GM04503 (cell line): ENCODE measurements at places on chromosomes 3 and 15.

DNA sequence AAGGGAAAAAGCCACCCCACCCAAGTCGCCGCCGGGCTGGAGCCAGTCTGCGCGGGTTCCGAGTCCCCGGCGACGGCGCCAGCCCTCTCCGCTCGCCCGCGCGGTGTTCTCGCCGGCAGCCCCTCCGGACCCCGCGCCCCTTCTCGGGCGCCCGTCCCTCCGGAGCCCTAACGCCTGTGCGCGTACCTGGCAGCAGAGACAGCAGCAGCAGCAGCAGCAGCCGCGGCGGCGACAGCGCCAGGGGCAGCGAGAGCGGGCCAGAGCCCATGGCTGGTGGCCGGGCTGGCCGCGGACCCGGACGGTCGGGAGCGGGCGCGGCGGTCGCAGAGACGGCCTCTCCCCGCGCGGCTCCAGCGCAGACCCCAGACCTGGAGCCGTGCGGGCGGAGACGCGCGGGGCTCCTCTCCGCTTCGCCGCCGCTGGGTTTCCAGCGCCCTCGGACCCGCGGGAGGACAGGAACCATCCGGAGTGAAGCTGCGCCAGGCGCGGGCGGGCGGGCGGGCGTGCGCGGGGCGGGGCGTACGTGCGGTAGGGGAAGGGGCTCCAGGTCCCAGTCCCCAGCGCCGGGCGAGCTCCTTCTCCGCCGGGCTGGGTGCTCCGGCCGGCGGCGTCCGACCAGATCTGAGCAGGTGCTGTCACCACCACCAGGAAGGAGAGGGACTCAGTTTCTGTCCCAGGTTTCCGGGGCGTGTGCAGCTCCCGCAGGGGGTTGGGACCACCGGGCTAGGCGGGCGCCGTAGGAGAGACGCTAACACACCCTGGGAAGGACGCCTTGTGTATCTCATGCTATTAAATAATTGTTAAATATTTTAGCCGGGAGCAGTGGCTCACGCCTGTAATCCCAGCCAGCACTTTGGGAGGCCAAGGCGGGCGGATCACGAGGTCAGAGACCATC is at the start of gene CHRNA3:
TSS of gene CHRNA3 (minus strand) at position 470 of the 895 bp plus-strand sequence. CDS start at position 268, 202 bp downstream.
- no peak for DNase-seq

- DNase-seq = no peak
These were observed 11.3 kb downstream of the HDAC11 start for GRCh38 chr3:13491206-13491974.

DNA sequence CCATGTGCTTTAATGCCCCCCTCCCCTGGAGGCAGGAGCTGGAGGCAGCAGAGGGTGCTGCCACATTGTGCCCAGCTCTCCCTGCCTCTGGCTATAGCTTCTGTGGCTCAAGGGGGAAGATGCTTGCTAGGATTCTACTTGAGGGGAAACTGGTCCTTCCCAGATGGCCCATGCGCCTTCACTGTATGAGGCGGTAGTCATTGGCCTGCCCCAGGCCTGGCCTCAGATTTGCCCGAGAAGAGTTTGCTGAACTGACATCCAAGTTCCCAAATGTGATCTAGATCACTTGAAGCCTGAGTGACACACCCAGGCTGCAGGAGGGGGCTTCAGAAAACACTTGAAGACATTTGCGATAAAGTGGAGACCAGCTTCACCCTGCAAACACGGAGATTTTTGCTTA is 4.1 kb downstream of the SYNM start:
- DNase-seq = no peak

DNA sequence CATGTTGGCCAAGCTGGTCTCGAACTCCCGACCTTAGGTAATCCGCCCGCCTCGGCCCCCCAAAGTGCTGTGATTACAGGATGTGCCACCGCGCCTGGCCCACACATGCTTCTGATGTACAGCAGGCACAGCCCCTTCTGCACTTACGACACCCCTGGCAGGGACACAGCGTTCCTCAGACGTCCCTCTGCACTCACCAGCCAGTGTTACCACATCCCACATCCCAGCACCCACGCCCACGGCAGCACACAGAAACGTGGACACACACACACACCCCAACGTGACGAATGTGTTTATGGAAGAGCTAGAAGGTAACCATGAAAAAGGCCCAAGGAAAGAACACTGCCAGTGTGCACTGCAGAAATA is 576 bp upstream of the RPAP1 start:
- DNase-seq = peak; percentile 54

- DNase-seq = no peak
These were observed 16.3 kb downstream of the MORF4L1 start for GRCh38 chr15:78889000-78889399.

- DNase-seq = no peak
These were observed 381.1 kb downstream of the OXSM start for GRCh38 chr3:26171006-26171405.

DNA sequence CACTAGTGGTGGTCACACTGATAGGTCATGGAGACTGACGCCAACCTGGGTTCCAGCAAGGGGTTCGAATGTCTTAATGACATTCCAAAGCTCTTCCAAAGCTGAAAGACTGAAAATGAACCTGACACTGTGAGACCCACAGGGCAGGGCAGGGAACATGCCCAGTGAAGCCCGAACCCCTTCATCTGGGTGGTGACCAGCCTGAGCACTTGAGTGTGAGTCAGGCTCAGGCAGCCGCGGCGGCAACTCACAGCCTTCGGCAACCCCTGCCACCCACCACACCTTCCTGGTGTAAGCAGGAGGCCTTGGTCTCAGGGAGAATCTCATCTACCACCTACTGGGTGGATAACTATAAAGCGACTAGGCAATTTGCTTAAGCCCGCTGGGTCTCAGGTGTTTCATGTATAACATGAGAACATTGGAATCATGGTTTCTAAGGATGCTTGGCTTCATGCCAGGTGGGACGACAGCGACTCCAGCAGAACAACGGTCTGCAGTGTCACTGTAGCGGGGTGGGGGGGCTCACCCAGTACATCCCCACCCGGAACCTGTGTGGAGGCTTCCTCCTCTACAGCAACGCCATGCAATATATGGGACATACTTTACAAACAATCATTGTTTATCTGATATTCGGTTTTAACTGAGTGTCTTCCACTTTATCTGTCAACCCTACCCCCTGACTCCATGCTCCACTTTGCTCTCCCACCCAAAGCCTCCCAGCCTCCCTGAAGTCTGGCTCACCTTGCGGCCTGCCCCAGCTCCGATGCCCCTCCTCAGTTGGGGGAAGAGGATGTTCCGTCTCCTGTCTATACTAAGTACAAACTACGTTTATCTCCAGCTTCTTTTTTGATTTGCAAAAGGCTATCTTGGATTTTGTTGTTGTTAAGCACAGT is 125.0 kb upstream of the MEF2A start:
- no peak for DNase-seq

DNA sequence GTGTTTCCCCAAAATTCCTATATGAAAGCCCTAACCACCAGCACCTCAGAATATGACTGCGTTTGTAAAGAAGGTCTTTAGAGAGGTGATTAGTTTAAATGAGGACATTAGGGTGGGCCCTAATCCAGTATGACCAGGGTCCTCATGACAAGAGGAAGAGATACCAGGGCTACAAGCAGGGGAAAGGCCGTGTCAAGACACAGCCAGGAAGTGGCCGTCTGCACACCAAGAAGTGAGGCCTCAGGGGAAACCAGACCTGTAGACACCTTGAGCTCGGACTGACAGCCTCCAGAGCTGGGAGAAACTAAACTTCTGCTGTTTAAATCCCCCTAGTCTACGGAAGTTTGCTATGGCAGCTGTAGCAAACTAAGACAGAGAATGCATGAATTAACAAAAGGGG is 14.2 kb downstream of the KIF7 start:
- no peak for DNase-seq

GRCh38 chr3:24365168-24365567 is 129.5 kb downstream of the THRB start:
- no peak for DNase-seq

DNA sequence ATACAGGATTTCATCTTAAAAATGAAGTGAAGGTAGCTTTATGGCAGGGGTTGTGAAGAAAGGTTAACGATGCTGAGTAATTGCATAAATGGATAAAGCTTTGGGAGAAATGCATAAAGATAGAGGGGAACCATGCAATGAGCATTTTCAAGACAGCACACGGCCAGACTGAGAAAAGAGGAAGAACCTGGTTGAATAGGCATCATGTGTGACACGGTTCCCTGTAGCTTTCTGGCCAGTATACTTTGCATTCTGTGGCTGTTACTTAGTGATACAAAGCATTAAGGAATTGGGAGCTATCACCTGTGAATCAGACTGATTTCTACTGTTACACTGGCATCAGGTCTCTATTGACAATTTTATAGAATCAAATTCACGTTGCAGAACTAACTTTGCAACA is 33.3 kb downstream of the NR2C2 start:
- DNase-seq = no peak

- no peak for DNase-seq
These were observed 2.6 kb upstream of the SKOR1 start for GRCh38 chr15:67822537-67823313.

- no peak for DNase-seq
These were observed 6.7 kb downstream of the PARP14 start for GRCh38 chr3:122687298-122687697.
